ENCODE measurements at places on chromosomes 13 and 19.

DNA sequence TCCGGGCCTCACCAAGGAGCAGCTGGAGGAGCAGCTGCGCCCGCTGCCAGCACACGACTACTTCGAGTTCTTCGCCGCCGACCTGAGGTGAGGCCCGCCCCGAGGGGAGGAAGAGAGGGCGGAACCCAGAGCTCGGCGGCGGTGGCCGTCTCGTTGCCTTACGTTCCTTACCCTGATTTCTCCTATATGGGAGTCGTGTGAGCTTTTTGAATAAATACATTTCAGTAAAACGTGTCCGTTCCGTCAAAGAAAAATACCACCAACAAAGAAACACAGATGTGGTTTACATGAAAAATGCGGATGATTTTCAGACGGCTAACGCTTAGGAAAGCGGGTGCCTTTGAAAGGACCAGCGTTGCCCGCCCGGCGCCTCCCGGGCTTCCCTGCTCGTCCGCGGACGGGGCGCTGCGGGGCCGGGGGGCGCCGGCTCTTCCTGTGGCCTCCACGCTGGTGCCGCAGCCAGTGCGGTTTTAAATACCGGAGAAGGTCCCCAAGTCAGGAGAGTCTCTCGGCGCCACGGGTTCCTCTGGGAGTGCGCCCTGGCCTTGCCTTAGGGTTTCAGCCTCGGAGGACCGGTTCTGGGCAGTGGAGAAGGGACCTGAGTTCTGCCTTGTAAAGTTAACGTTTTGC, 755 bp downstream of the UPF3A start:
- peaks cover 47% of the 10 kb centered on the region for H3K4me1 ChIP-seq
- peaks cover 30% of the 10 kb centered on the region for H3K36me3 ChIP-seq
- H3K27ac ChIP-seq, result peak overlapping the region; percentile 89
- no peaks in the 10 kb centered on the region for H3K27me3 ChIP-seq
- peak; percentile 84 for DNase-seq

- peaks cover 20% of the 10 kb centered on the region for H3K4me1 ChIP-seq
- H3K4me3 ChIP-seq, result no peak overlapping the region
- H3K36me3 ChIP-seq, result peaks cover 31% of the 10 kb centered on the region
- DNase-seq, result no peak
Measured at GRCh38 chr19:50008532-50008931, 16.6 kb downstream of the VRK3 start.

DNA sequence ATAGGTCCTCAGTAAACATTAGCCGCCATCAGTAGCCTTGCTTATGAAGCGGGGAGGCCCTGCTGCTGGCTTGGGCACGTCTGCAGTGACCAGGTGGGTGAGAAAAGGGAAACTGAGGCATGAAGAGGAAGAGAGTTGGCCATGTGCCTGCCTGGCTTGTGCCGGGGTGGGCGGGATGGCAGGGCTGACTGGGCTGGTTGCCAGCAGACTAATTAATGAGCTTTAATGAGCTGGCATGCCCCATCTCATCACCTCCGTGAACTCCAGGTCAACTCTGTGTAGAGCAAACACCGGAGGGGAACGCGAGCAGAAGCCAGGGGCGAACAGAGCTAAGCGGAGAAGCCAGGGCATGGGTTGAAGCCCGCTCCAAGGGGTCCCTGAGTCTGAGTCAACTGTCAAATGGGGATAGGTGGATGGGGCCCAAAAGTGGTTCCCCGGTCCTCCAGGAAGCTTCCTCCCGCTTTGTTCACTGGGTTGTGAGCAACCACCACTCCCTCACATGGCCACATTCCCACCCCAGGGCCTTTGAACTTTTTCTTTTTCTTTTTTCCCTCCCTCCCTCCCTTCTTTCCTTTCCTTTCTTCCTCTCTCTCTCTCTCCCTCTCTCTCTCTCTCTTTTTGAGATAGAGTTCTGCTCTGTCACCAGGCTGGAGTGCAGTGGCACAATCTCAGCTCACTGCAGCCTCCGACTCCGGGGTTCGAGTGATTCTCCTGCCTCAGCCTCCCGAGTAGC, 8.7 kb downstream of the NR2F6 start:
- no peaks in the 10 kb centered on the region for H3K27me3 ChIP-seq
- no peak overlapping the region for H3K27ac ChIP-seq
- no peak for DNase-seq
- H3K4me3 ChIP-seq, result no peak overlapping the region
- H3K4me1 ChIP-seq, result peaks cover 5% of the 10 kb centered on the region

DNA sequence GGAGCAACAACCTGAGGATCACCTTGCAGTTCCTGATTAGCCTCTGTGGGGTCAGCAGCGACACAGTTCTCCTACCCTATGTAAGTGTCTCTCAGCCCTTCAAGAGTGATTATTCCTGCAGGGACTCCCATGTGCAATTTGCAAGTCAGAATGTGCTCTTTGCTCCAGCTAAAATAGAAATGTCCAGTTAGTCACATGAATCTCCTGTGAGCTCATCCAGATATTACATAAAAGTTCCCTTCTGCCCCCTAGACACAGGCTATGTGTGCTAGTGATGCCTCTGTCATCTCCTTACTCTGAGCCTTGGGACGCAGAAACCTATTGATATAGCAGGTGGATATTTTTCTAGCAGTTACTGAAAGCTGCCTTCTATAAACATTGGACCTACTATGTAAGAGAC, 105.5 kb downstream of the ZAR1L start:
- no peak for DNase-seq
- H3K4me1 ChIP-seq, result no peaks in the 10 kb centered on the region
- H3K4me3 ChIP-seq, result no peak overlapping the region
- no peaks in the 10 kb centered on the region for H3K36me3 ChIP-seq
- peaks cover 17% of the 10 kb centered on the region for H3K27me3 ChIP-seq
- no peak overlapping the region for H3K27ac ChIP-seq

DNA sequence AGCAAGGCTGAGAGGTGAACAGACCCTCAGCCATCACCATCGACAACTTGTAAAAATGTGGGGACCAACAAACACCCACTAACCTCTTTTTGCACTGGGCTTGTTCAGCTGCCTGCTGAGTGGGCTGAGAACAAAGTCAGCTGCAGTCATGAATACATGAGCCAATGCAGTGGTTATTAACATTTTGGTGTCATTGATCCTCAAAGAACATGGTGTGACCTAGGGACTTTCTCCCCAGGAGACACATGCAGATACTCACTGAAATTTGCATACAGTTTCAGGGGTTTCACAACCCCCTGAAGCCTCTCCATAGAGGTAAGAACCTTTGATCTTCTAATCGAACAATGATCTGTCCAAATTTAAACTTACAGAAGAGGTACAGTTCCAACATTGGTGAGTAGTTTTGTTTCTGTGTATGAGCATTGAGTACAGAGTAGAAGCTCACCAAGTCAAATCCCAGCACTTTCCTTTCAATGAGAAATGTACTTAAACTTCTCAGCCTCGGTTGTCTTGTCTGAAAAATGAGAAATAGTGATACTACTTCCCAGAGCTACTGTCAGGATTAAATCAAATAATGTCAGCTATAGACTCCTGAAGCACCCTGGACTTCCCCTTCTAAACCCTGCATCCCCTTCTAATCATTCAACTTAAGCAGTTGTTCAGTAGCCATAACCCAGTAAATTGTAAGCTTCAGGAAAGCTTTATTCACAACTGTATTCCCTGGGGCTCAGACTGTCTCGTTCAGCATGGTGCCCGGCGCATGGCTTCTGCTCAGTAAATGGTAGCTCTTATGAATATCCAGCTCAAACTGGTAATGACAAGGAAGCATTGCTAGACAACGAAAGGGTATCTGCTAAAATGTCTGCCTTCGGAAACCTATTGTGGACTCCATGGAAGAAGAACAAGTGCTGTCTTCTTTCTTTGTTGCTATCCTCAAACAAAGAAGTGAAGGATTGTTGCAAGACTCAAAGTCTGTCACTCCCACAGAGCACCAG, 148.7 kb downstream of the FOXO1 start:
- peak overlapping the region; percentile 6 for H3K27ac ChIP-seq
- H3K36me3 ChIP-seq, result peaks cover 3% of the 10 kb centered on the region
- no peak for DNase-seq
- no peaks in the 10 kb centered on the region for H3K27me3 ChIP-seq

DNA sequence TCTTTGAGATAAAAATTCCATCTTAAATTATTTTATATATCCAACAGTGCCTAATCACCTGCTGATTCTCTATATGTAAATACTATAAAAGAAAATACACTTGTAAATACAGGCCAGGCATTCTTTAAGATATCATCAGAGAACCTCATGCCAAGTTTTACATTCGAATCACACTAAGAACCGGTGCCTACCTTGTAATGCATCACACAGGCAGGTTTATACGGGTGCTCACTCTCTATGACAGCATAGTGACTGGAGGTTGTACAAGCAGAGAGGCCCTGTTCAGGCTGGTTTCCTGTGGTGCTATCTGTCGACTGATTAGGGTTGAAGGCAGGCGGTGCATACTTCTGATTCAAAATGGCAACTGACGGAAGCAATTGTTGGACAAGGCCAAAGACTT, 141.3 kb upstream of the FBXL3 start:
- peaks cover 7% of the 10 kb centered on the region for H3K4me1 ChIP-seq
- peaks cover 61% of the 10 kb centered on the region for H3K36me3 ChIP-seq
- H3K27ac ChIP-seq, result no peak overlapping the region
- DNase-seq, result no peak
- H3K4me3 ChIP-seq, result no peak overlapping the region
- H3K27me3 ChIP-seq, result no peaks in the 10 kb centered on the region

DNA sequence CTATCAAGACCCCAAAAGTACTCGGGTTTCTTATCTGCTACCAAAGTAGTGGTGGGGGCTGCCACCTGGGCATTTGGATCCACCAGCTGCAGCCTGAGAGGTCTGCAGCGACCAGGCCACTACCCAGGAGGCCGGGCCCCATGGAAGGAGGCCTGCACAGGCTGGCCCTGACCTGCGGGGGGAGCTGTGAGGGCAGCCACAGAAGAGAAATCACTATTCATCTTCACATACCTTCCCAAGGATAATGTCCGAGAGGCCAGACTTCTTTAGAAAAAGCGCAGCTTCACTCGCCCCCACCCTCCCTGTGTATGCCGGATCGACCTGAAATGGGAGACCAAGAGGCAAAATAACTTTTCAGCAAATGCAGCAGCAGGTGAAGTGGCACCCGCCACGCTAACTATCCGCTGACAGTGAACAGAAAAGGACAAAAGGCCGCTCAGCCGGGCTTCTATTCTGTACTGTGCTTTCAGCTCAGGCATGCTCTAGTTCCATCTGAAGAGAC, 30.1 kb downstream of the EPS15L1 start:
- H3K36me3 ChIP-seq, result peaks cover 13% of the 10 kb centered on the region
- peak; percentile 47 for DNase-seq
- peaks cover 37% of the 10 kb centered on the region for H3K4me1 ChIP-seq
- H3K27ac ChIP-seq, result no peak overlapping the region
- H3K27me3 ChIP-seq, result no peaks in the 10 kb centered on the region
- no peak overlapping the region for H3K4me3 ChIP-seq

DNA sequence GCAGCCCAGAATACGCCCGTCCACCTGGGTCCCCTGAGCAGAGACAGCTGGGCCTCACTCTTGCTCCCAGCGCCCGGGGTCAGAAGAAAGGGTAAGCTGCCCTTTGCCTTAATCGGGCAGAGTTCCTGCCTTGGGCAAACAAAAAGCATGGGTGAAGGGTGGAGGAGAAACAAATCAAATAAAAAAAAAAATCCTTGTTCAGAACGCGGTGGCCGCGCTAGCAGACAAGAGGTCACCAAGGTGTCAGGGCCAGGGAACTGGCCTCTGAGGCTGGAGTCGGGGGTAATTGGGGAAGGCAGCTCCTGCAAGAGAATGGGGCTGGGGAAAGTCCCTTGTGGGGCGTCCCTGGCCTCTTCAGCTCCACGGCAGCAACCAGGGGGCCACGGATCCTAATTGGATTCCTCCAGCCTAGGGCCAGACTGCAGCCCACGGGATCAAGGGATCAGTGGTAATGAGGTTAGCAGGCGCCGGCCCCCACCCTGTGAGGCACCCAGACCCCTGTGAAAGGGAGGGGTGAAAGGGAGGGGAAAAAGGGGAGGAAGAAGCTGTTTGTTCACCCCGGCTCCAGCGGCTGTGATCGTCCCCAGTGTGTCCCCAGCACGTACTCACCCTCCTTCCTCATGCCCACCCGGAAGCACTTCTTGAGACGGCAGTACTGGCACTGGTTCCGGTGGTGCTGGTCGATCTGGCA, 5.5 kb downstream of the NR2F6 start:
- peaks cover 9% of the 10 kb centered on the region for H3K27me3 ChIP-seq
- DNase-seq, result no peak
- no peaks in the 10 kb centered on the region for H3K36me3 ChIP-seq

GRCh38 chr19:38203197-38203596, 20.8 kb downstream of the DPF1 start:
- no peaks in the 10 kb centered on the region for H3K4me1 ChIP-seq
- H3K27ac ChIP-seq, result no peak overlapping the region
- DNase-seq, result no peak
- peaks cover under 1% of the 10 kb centered on the region for H3K27me3 ChIP-seq
- H3K36me3 ChIP-seq, result no peaks in the 10 kb centered on the region
- H3K4me3 ChIP-seq, result no peak overlapping the region

DNA sequence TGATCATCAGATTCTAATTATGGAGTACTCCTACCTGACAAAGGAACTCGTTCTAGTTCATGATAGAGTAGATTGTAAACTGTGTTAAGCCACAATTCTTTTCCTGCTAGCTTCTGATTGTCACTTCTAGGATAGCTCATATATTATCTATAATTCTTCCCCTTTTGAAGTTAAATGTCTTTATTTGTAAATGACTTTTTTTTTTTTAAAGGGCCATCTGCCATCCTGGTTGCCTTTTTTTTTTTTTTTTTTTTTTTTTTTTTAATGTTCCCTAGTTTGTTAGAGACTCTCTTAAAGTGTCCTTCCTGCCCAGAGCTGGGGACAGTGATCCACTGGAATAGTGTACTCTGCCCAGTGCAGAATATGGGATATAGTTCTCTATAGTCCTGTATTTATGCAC, 4.3 kb downstream of the CHAMP1 start:
- H3K27me3 ChIP-seq, result no peaks in the 10 kb centered on the region
- DNase-seq, result no peak
- no peak overlapping the region for H3K4me3 ChIP-seq

DNA sequence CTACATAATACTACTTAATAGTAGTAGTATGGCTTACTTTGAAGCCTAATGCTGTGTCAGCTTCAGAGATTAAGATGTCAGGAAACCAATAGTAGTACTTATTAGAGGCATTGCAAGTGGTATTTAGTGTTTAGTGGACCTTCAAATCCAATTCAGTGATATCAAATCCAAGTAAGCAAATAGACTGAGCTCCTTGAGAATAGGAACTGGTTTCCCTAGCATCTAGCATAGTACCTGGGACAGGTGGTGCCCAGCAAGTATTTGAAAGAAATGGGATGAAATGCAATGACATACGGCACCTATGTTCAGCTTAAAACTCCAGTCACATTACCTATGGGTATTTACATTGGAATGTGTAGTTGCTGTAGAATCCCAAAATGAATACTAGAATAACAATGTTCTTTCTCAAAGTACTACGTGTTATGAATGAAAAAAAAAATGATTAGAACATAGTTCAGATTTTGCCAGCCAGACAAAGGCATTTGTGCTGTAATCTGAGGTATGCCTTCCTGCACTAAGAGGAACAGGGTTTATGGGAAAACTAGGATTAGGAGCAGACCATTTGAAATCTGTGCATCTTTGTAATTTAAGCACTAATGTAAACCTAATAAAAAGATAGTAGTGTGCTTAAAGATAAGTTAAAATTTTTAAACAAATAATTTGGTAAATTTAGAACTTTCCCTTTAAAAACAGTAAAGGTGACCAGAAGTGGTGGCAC, 17.1 kb downstream of the LSM14A start:
- H3K27ac ChIP-seq, result no peak overlapping the region
- peaks cover 48% of the 10 kb centered on the region for H3K4me1 ChIP-seq
- peaks cover 24% of the 10 kb centered on the region for H3K36me3 ChIP-seq
- DNase-seq, result no peak

- peaks cover 57% of the 10 kb centered on the region for H3K4me1 ChIP-seq
- no peak for DNase-seq
- H3K4me3 ChIP-seq, result no peak overlapping the region
Measured at GRCh38 chr13:114063545-114064449, 68.6 kb downstream of the RASA3 start.

Data from activated CD8-positive, alpha-beta memory T cell treated with anti-CD3 and anti-CD28 coated beads, Interleukin-2, amount 10 ng/mL, durations not matched to agents 7 days and 5 days (primary cell).